HEK293T (cell line): ENCODE measurements at places on chromosomes 12 and 14.

- no peak for DNase-seq
Measured at GRCh38 chr12:118840399-118840798, 140.9 kb upstream of the SRRM4 start.

DNA sequence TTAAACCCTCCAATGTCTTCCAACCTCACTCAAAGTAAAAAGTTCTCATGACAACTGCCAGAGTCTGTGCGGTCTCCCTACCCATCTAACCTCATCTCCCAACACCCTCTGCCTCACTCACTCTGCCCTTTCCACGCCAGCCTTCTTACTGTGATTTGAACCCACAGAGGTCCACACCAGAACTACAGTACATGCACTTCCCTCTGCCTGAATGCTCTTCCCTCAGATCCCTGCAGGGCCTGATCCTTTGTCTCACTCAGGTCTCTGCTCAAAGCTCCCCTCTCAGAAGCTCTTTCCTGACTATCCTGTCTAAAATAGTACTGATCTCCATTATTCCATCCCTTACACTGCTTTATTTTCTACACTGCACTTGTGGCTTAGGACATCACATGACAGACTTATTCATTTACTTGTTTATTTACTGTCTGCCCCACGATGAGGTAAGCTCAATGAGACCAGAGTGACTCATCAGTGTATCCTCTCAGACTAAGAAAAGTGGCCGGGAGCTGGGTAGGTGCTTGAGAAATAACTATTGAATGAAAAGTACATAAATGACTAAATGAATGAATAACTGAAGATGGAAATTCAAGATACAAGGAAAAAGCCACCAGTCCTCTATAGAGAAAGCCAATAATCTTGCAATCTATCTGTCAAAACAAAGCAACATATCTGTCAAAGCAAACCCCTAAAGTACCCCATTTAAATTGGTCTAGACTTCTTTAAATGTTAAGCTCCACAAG lies 17.1 kb downstream of the POMT2 start:
- no peak for DNase-seq

DNA sequence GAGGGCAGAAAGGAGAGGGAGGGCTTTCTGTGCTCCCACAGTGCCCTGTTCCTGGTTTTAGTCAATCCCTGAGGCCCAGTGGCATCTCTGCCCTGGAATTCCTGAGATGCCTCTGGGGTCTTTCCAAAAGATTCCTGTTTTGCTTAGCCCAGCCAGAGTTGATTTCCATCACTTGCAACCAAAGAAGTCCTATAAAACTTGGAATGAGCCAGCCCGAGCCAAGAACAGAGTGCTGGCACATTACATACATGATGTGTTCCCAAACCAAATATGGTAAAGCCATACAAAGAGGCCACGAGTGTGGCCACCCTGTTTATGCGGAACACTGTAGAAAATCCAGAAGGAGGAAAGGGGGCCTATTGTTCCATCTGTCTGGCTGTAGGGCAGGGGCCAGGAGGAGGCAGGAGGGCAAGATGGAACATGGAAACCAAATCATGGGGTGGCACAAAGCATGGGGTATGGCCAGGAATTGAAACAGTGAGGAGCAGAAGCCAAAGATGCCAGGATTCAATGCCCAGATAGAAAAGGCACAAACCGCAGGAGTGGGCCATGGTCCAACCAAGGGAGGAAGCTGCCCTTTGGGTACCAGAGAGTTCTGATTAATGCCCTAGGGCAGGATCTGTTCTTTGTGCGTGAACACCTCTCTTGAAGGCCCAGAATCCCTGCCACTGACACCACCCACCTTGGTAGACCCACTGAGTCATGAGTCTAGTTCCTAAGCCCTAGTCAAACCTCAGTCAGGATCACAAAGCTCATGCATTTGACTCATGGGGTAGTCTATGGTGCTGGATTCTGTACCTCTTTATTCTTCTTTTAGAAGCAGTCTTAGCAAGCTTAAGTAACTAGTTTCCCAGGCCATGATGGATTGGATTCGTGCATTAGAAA lies 75.2 kb downstream of the LRRC74A start:
- DNase-seq: no peak

- DNase-seq: no peak
Measured at GRCh38 chr14:103301512-103302354, 32.3 kb upstream of the EIF5 start.

- DNase-seq: no peak
Measured at GRCh38 chr12:9669534-9669933, at the start of gene CLEC2D. CLEC2D (plus strand) TSS chr12:9669713; CDS start chr12:9669735, 22 bp downstream.

- DNase-seq: no peak
Measured at GRCh38 chr12:61250303-61250702, 1009.9 kb upstream of the USP15 start.

DNA sequence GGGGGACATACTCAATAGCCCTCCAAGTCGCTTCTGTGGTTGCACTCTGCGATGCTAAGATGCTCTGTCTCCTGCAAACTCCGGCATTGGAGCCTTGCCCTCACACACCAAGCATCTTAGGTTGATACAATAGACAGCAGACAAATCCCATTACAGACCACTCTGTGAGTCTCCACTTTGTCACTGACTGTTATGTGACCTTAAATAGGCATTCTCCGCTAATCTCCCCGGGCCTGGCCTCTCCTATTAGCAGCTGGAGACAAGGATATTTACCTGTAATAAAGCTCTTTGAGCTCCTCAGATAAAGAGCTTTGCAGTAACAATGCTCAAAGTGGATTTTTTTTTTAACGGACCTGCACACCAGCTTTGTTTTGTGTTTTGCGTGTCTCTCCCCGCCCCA lies 479.7 kb upstream of the TBX3 start:
- no peak for DNase-seq

DNA sequence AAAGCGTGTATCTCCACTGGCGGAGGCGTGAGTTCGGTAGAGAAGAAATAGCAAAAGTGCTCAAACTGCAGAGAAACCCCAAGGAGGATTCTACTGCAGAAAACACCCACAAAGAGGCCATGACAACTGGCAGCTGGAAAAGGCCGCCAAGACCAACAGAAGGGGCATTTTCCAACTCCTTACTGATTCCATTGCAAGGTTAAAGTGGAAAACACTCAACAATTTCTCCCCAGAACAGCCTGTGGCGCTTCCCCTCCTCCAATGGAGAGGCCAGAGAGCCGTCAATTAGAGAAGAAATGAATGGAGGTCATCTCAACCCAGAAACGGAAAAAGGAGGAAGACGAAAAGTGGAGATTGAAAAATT lies 618 bp upstream of the ANKRD52 start:
- no peak for DNase-seq

- no peak for DNase-seq
Measured at GRCh38 chr12:92041742-92042141, 103.9 kb downstream of the BTG1 start.

- DNase-seq: no peak
Measured at GRCh38 chr14:85079842-85080730, 449.9 kb upstream of the FLRT2 start.

DNA sequence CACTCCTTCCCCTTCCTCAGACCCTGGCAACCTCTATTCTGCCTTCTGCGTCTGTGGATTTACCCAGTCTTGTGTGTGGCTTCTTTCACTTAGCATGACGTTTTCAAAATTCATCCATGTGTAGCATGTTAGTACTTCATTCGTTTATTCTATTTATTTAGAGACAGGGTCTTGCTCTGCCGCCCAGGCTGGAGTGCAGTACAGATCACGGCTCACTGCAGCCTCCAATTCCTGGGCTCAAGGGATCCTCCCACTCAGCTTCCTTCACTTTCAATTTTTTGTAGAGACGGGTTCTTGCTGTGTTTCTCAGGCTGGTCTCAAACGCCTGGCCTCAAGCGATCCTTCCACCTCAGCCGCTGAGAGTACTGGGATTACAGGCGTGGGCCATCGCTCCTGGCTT lies 37.0 kb downstream of the B4GALNT3 start:
- DNase-seq: no peak

DNA sequence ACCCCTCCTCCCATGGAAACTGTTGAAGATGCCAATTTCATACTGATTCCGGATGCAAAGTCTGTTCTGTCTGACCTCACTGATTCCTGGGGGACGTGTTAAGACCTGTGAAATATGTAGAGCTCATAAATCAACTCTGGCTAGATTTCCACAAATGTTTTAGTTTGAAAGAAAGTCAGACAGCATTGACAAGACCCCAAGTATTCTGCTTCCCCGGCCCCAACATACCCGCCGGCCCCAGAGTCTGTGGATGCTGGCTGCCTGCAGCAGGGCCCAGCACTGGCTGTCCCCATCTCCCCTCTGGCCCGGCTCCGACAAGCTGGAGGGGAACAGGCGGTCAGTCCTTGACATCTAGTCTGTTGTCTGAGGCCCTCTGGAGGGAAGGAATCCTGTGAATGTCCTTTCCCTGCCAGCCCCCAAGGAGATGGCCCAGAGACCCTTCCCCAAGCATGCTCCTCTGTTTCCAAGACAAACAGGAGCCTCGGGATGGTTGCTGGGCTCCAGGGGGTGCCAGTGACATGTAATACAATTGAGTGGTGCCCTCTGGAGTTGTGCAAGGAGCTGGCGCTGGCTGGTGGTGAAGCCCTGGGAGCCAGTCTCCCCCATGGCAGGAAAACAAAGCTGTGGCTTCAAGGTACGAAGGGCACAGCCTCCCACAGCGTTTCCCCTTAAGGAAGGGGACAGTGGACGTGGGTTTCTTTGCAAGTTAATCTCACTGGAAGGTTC lies 22.3 kb downstream of the FBLN5 start:
- no peak for DNase-seq

GRCh38 chr12:53195516-53196420 lies 11.3 kb downstream of the ITGB7 start:
- DNase-seq: no peak

DNA sequence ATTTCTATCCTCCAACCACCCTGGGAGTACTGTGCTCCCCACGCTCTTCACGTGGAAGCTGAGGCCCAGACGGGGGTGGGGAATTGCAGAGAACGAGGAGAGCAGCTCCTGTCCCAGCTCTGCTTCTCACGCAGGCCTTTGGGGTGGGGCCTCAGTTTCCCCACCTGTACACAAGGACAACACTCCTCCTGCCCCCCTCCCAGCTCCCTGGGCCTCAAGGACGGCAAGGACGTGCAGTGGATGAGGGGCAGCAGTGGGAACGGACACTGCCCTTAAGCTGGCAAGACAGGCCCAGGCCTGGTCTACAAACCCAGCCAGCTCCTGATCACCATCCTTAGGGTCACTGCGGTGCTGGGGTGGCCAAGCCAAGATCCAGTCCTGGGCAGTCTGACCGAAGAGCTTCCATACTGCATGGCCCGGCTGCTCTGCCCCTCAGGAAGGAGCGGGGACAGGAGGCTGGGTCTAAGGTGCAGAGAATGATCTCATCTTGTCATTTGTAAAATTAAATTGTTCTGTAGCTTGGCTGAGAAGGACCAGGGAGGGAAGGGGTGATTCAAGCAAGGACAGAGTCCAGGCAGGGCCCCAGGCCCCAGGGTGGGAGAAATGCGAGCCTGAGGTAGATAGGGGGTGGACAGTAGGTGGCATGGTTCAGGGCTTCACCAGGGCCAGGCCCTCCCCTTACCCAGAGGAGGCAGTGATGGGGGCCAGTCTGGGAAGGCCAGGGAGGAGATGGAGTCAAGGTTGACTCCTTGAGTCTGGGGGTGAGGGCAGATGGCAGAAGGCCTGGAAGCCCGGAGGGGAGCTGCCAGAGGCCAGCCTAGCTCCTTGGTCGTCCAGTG lies 1.3 kb upstream of the CLBA1 start:
- DNase-seq: no peak

- DNase-seq: no peak
Measured at GRCh38 chr12:124150168-124150567, 144.7 kb upstream of the RFLNA start.

DNA sequence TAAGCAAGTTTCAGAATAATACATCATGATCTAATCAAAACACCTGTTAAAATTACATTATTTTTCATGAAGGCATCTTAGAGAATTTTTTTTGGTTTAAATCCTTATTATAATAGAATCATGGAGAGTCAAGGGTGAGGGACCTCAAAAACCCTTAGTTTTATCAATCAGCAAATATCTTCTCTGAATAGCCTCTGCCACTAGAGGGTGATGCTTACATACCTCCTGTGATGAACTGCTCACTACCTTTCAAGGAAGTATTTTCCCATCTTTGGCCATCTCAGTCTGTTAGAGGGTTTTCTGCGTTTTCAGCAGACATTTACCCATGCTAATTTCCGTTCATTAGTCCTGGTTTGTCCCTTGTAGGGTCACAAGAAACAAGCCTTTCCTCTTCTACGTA lies 200.2 kb downstream of the TRHDE start:
- DNase-seq: no peak

GRCh38 chr12:59570145-59570544 lies 25.7 kb upstream of the SLC16A7 start:
- no peak for DNase-seq

GRCh38 chr12:127414636-127415035 lies 852.3 kb upstream of the TMEM132C start:
- DNase-seq: no peak

- DNase-seq: no peak
Measured at GRCh38 chr12:15688838-15689625, 100.2 kb downstream of the EPS8 start.

GRCh38 chr12:3589745-3590144 lies 98.7 kb downstream of the PRMT8 start:
- no peak for DNase-seq

DNA sequence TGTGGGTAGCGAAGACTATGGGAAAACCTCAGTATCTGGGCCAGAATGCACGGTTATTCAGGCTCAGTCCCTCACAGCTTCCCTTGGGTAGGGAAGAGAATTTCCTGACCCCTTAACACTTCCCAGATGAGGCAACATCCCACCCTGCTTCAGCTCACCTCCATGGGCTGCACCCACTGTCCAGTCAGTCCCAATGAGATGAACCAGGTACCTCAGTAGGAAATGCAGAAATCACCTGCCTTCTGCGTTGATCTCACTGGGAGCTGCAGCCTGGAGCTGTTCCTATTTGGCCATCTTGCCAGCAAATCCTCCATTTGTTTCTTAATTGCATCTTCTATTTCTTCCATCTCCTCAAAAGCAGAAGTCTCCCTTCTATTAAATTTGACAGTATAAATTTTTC lies 104.4 kb downstream of the FOXA1 start:
- no peak for DNase-seq

DNA sequence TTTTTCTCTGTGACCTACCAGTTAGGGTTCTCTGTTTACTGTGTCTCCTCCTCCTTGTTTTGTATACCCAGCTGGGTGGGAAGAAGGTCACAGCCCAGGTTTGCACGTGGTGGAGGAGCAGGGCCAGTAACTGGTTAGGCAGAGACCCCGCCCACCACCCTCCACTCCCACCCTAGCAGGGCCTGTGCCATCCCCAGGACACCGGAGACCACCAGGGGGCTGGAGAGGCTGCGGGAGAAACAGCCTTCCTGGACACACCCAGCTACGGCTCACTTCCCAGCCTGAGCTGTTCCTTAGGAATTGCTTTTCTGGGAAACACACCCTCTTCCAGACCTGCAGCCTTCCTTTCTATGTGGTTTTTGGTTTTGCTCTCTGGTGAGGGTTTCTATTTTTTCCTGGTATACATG lies 21.1 kb downstream of the BDKRB2 start:
- peak; percentile 27 for DNase-seq

- DNase-seq: no peak
Measured at GRCh38 chr12:115740586-115741155, 536.8 kb downstream of the MED13L start.
